Hematopoietic multipotent progenitor cell treated with erythropoietin and hydrocortisone succinate and interleukin-3 and kit ligand, for 17 days (in vitro differentiated cells): ENCODE measurements at places on chromosomes 1 and 21.

GRCh38 chr1:36253161-36253862, 29.1 kb downstream of the THRAP3 start:
- no peak for DNase-seq

DNA sequence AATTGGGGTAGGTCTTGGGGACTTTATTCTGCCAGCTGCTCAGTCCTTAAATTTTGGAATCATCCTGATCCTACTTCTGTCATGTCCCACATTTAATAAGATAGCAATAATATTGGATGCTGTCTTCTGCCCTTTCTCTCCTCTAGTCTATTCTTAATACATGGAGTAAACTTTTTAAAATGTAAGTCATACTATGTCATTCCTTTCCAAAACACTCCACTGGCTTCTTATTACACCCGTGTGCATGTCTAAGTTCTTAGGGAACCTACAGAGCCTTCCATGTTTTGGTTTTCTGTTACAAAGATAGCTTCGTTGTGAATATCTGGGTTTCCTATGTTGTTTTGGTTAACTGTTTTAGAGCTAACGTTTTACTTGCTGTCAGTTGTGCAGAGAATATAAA, 35.1 kb downstream of the USP25 start:
- no peak for DNase-seq

DNA sequence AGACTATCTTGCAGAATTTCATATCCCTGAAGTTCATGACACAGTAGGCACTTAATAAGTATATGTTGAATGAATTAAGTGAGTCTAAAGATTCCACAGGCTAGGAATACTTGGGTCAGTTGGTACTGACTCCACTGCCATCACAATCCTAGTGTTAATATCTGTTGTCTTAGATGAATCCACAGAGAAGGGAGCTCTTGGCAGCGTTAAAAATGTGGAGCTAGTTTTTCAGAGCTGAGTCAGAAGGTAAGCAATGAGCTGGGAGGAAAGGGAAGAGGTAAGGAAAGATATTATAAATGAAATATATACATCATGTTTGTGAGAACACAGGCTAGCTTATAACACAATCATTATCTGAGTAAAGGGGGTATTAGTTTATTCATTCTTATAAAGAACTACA, 21.8 kb upstream of the GORAB start:
- no peak for DNase-seq

GRCh38 chr1:94382201-94382600, 36.0 kb upstream of the ABCD3 start:
- DNase-seq, result no peak

DNA sequence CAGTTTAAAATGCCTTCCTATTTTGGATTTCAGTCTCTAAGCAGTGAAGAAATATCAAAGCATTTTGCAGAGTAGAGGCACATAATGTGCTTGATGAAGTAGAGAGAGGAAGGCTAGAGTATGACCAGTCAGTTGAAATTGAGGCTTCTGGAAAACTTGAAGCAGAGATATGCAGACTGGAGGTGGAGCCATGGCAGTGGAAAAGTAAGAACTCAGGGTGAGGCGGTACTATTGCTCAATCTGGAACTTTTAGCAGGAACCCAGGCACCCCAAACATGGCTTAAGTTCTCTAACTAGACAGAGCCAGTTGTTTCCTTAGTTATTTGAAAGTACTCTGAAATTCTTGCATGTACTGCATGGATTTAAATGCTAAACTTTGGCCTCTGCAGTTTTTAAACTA, 288.6 kb downstream of the HHAT start:
- DNase-seq, result no peak

GRCh38 chr1:95383111-95383510, 149.1 kb downstream of the RWDD3 start:
- DNase-seq, result no peak

DNA sequence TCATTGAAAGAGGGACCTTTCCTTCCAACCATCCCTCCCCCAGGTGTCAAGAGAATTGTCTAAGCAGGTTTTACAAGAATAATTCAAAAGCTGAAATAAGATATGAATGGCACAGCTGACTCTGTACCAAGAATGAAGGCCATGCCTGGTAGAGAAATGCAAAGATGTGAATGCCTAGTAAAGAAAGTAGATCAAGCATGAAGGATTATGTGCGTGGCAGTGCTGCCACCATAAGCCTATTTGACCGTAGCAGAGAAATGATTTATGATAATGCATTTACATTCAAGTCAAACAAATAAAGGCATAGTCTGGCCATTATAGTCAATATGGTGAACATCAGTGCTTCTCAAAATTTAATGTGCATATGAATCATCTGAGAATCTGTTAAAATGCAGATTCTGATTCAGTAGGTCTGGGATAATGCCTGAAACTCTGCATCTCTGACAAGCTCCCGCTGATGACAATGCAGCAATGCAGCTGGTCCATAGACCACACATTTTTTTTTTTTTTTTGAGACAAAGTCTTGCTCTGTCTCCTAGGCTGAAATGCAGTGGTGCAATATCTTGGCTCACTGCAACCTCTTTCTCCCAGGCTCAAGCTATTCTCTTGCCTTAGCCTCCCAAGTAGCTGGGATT, 16.6 kb upstream of the CLCA4 start:
- no peak for DNase-seq
